ENCODE measurements at places on chromosomes 5 and 9.

GRCh38 chr5:122406181-122406580, 94.1 kb downstream of the SNCAIP start:
- DNase-seq, result no peak

DNA sequence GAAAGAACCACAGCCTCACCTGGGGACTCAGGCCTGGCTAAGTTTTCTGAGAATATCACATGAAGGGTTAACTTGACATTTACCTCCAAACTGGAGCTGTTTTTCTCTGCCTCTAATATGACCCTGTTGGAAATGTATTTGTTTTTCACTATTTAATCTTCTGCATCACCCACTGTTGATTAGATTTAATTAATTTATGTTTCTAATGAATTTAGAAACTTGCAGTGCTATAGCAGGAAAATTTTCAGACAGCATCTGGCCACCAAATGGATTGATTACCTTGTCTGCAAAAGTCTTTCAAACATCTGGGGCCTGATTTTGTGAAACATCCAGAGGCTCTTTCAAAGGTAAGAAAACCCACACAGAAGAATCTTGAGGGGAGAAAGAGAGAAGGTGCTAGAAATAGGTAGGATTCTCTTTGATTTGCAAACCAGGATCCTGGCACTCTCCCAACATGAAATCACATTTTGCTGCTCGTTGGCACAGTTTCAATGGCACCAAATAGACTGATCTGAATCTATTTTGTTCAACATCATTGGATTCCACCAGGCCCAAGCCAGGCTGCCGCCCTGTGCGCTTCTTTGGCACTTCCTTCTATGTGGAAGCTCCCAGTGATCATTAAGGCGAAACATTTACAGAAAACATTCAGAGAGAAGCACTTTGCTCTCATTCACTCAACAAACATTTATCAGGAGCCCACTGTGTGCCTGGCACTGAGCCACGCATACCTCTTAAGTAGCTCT, 157.3 kb downstream of the PPP2R2B start:
- no peak for DNase-seq

GRCh38 chr9:15965246-15965745, 412.5 kb downstream of the CCDC171 start:
- no peak for DNase-seq

- DNase-seq, result no peak
Observed at GRCh38 chr5:15008476-15008875, 136.9 kb upstream of the ANKH start.

DNA sequence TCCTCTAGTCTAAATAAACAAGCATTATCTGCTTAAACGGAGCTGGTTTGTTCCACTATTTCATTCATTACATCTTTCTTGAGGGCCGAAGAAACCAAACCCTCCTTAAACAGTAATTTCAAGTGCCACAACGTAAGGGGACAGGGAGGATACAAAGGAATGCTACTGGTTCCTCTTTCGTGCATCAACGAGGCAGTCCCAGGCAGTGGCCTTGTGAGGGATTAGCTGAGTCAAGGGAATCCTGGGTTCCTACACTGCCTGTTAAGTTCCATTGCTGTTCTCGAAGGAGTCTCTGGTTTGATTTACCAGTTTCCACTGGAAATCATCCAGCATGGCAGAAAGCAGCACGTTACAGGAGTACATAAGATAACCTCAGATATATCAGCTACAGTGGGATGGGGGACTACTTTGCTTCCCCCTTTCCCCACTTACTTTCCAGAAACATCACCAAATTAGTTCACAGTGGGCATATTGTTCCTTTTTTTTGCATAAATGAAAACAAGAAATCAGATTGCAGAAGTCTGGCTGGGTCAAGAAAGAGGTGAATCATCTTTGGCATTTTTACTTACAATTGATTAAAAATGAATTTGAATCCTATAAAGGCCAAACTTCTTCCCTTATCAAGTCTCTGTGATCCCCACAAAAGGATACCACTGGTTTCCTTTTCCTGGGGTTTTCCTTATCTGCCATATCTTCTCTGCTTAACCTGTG, 2.5 kb upstream of the RANBP3L start:
- DNase-seq, result no peak

DNA sequence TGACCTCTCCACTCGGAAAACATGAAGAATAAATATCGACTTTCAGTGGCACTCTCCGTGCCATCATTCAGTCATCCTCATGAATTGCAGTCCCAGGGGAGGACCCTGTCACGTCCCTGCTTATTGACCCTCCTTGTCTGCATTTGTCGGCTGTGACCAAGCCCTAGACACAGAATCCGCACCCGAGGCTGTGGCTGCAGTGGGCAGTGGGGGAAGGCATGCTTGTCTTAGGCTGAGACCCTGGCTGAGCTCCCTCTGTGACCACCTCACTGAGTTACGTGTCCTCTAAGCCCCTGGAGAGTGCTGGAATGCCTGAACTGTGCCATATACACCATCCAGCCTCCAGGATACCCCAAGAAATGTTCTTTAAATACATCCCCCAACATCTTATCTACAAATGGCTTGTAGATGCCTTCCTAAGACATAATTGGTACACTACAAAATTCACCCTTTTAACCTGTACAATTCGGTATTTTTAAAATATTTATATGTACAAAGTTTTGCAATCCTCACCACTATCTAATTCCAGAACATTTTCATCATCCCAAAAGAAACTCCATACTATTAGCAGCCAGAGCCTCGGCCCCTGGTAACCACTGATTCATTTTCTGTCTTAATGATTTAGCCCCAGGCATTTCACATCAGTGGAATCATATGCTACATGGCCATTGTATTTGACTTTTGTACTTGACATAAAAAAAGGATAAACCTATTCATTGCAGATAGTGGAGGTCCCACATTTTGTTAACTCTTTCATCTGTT, 80.8 kb upstream of the ICE1 start:
- no peak for DNase-seq

DNA sequence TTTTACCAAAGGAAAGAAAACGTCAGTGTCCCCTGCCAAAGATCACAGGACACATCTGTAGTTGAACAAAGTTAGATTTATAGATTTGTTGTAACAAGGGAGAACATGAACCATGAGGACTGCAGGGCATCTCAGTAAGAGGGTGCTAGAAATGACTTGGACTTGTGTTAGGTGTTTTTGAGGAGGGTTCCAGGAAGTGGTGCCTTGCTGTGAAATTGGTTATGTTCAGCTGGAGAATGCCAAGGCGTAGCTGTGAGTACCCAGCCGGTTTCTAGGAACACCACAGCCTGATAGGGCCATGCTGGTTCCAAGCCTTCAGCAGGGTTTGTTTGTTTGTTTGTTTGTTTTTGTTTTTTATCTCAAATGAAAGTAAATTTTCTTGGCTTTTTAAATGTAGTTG, 5.3 kb downstream of the SPEF2 start:
- no peak for DNase-seq

DNA sequence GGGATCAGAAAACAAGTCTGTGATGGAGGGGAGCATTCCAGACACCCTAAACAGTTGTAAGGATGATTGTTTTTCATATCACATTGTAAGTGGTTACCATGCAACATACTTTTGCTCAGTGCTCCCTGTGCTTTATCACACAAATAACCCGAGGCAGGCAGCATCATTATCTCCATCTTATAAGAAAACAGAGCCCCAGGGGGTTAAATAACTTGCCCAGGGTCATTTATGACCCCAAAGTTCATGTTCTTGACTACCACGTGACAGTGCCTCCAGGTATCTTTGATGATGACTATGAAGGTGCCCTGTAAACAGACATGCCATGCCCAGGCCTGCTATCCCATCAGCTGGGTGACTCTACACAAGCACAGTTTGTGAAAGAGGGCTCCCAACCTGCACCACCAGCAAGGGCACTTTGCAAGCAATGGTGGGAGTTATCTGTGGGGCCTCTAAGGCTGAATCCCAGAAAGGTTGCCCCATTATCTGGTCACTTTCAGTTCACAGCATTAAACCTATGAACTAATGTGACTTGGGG, 9.5 kb downstream of the GNPDA1 start:
- DNase-seq, result no peak

- no peak for DNase-seq
Observed at GRCh38 chr5:132428484-132429462, 59.3 kb downstream of the SLC22A5 start.

DNA sequence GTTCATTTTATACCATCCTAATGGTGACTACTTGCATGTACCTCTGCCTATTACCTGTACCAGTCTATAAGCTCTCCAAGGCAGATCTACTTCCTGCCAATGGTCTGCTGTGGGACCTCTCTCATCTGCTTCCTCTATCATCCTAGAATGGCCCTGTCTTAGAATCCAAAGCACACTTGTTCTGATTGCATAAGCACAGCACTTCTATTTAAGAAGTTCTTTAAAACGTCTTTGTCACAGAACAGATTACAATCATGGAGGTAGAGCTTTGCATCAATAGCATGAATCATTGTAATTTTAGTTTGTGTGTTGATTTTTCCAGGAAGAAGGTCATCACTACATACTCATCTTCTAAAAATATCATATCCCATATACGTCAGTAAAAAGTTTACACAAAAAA, 131.8 kb upstream of the ACOT12 start:
- DNase-seq, result no peak

- no peak for DNase-seq
Observed at GRCh38 chr5:88956416-88956815, 73.4 kb upstream of the MEF2C start.

GRCh38 chr5:146959360-146959759, 80.8 kb upstream of the PPP2R2B start:
- DNase-seq, result no peak

GRCh38 chr5:109611505-109611904, 78.2 kb upstream of the MAN2A1 start:
- no peak for DNase-seq

GRCh38 chr5:35223787-35224395, 6.4 kb downstream of the PRLR start:
- no peak for DNase-seq

DNA sequence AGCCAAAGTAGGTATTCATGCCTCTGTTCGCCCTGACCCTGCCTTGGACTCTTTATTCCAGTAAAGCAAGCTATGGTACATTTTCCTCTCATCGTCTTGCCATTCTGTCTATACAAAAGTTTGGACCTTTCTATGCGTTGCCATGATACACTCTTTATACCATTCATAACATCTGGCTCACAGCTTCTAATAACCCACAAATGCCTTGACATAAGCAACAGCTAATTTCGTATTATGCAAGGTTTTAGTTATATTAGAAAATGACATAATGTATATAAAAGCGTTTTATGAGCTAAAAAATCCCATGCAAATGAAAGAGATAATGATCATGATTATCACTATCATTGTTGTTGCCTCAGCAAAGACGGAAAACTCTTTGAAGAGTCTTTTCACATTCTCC, 265.7 kb downstream of the TMEM167A start:
- DNase-seq, result no peak

DNA sequence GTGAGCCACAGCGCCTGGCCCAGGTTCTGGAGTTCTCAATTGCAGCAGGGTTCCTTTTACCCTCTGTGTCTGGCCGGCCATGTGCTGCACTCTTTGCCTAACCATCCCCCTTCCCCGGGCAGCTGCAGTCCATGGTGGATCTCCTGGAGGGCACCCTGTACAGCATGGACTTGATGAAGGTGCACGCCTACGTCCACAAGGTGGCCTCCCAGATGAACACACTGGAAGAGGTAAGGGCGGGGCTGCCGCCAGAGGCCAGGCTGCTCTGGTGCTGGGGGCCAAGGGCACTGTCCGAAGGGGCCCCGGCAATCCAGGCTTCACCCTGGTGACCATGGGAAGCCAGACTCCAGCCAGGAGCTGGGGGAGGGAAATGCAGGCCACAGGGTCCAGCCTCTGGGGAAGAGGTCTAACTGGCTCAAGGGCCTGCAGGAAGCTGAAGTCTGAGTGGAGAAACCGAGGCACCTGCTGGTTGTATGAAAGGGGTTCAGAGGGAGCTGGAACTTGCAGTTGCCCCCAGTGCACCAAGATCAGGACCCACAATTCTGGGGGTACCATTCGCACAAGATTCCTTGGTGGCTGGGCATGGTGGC, 18.1 kb downstream of the OLFML2A start:
- no peak for DNase-seq

GRCh38 chr9:72524820-72525540, 3.6 kb downstream of the TMC1 start:
- no peak for DNase-seq

DNA sequence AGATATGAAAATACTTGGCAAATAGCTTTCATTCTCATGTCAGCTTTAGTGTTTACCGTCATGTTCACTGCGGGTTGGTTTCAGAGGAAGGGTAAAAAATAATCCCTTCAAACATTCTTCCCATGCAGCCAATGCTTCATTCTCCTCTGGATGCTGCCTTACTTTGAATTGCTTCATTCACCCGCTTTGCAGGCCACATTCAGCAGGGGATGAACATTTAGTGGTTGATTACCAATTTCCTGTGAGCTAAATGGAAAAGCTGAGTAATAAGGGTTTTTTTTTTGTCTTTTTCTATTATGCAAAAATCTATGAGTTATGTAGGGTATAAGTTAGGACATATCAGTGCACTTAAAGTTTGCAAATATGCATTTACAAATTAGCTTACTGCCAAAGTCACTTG, 96.3 kb upstream of the MEF2C start:
- DNase-seq, result no peak

GRCh38 chr5:151665613-151666012, 21.1 kb downstream of the SPARC start:
- no peak for DNase-seq

DNA sequence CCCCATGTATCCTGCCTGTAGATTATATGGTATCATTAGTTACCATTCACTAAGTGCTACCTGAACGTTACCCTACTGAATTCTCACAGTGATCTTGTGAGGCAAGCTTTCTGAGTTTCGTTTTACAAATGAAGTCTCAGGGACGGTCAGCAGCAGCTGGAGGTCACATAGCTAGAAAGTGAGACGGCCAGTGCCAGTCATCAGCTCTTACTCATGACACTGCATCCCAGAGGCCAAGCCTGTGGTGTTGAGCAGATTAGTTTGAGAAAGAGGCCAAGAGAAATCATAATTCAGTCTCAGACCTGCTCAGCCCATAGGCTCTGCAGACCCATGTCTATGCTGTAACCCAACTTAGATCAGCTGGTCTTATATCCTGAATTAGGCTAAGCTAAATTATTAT, 95.7 kb upstream of the EGFLAM start:
- no peak for DNase-seq

DNA sequence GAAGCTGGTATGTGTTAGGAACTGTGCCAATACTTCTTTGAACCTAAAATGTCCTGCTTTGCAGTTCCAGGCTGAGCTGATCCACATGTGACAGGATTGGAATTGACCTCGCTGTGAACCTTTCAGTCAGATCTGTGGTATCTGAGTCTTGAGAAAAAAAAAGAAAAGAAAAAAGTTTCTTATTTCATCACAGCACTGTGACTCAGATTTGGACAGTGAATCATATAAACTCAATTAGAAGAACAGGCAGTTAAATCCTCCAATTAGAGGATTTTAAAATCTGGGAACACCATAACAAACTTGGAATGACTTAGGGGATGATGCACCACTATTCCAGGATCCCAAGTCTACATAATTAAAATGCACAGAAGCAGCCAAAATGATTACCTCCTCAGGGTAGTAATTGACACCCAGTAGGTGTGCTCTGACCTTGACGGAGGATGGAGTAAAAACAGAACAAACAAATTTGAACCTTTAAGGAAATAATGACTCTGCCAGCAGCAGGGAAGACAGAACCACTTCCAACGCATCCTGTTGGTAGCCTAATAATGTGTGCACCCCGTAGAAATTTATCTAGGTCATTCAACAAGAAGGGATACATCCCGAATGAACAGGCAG, 57.8 kb upstream of the RAI14 start:
- DNase-seq, result no peak

- no peak for DNase-seq
Observed at GRCh38 chr5:160792732-160793529, 59.1 kb downstream of the ATP10B start.

- no peak for DNase-seq
Observed at GRCh38 chr5:132313366-132313765, 19.2 kb downstream of the SLC22A4 start.
